Thoracic aorta (tissue), 2 donors: ENCODE measurements at places on chromosomes 2 and 18. TPM values are rescaled to one million over a fixed set of nuclear protein-coding genes. Genes with fewer than 3 reads are reported as not detected.

Gene RTP5
- total RNA-seq, result not detected

Gene CRACDL
- 1.9 TPM for total RNA-seq

GRCh38 chr2:85188852-85189251, 55.7 kb downstream of the TCF7L1 start:
- DNase-seq, result no peak

GRCh38 chr18:5542515-5543035, 1.2 kb downstream of the EPB41L3 start:
- no peak for DNase-seq

GRCh38 chr2:45289997-45290709, 280.9 kb upstream of the SIX2 start:
- no peak for DNase-seq

Gene VWA3B
- 0.27 TPM for total RNA-seq

DNA sequence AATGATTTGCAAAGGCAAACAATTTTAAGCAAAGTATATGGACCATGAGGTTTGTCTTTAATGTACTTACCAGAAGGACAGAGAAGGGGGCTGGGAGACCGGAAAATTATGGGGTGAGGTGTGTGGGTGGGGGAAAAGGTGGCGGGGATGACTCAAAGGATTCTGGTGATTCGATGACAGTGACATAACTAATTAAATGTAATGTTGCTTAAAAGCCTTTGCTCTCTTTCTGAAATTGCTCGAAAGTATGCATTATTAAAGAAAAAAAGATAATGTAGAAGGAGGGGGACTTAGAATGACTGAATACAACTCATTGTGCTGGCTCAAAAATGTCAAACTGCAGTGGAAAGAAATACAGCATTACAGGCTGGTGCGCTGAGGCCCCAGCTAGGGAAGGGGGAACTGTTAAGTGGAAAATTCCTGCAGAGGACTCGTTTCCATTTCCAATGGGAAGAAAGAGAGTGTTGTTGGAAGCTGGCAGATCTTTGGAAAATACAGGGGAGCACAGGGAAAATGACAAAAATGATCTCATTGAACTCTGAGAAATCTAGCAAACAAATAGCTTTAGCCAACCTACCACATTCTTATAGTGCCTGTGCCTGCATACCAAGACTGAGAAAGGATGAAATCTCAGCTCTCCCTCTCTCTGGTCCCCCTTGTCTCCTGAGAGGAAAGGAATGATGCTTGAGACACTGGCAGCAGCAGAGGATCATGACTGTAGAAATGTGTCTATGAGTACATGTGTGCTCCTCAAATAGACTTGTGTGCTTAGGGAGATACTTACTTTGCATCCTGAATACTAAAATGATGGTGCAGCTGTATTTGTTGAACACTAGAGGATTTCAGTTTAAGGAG, 632.4 kb downstream of the NYAP2 start:
- DNase-seq, result no peak

DNA sequence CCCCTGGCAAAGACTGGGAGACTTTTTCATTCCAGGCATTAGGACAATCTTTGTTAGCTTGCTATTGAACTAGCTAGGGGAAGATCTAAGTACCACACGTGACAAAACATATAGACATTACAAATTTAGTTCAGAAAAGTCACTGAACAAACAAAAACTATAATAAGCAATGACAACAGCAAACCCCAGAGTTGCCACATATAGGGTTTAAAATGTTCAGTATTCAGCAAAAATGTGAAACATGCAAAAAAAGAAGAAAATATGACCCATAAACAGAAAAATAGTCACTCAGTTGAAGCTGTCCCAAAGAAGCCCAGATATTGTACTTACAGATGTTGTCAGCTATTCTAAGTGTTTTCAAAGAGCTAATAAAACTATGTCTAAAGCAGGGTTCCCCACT, 431.1 kb upstream of the CDH2 start:
- no peak for DNase-seq

DNA sequence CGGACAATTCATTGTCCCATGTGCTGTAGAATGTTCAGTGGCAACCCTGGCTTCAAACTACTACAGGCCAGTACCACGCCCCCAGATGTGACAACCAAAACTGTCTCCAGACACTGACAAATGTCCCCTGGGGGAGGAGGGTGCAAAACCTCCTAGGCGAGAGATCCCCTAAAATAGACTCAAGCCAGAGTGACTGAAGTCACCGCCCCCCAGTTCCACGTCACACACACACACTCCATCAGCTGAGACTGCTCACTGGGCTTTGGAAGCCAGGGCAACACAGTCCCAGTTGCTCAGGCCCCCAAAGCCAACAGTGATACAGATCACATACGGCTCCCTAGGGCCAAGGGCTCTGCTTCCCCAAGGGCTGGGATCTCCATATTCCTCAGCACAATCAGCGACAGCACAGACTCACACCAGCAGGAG, 19.1 kb downstream of the HDAC4 start:
- DNase-seq, result no peak

DNA sequence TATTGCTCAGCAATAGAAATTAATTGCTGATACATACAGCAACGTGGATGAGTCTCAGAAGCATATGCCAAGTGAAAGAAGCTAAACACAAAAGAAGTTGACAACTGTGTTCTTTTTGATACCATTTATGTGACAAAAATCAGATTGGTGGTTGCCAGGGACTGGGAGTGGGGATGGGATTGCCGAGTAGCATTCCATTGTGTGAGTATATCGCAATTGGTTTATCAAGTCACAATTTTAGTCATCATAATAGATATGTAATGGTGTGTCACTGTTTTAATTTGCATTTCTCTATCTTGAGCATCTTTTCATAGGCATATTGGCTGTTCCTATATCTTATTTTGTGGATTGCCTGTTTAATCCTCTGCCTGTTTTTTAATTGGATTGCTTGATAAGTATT, 20.9 kb downstream of the STRADB start:
- DNase-seq, result no peak

DNA sequence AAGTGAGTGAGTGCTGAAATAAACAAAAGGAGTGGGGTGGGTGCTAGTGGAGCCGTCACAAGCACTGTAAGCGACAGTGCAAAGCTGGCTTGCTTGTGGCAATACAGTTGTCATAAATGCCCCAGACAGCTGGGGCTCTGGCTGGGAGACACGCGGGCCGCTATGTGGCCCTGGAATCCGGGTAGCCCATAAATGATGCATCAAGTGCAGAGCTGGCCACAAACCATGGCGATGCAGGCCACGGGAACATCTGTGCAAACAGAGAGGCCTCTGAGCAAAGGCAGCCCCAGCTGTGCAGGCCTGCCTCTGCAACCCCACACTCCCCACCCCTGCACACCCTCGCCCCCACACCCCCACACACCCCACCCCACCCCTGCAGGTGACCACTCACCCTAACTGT, 349.2 kb upstream of the ID2 start:
- no peak for DNase-seq

Gene RPL31
- total RNA-seq, result 511 TPM

- no peak for DNase-seq
Measured at GRCh38 chr18:46528037-46528436, 129.0 kb downstream of the LOXHD1 start.

Gene SLC23A3
- 1.4 TPM for total RNA-seq

Gene PLEK
- total RNA-seq, result 20.7 TPM

Gene CRYGC
- not detected for total RNA-seq

Gene ARMC9
- total RNA-seq, result 103 TPM

Gene PARD6G
- total RNA-seq, result 3.0 TPM

Gene SFTPB
- total RNA-seq, result not detected

Gene PPP1R1C
- not detected for total RNA-seq

- no peak for DNase-seq
Measured at GRCh38 chr2:1156531-1156930, 205.9 kb downstream of the SNTG2 start.

Gene RND3
- 119 TPM for total RNA-seq

GRCh38 chr2:163640542-163641193, 95.1 kb downstream of the FIGN start:
- DNase-seq, result no peak

DNA sequence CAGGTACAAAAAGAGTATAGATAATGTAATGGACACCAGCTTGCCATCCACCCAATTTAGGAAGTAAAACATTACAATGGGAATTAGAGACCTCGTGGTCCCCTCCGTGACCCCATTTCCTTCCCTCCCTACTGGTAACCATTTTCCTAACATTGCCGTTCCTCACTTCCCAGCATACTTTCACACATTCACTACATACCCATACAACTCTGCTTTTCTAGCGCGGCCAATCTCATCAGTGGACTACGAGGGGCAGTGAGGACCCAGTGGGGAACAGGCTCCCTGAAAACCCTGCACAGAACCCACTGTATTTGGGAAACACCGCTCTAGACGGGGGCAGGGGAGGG, 1.1 kb downstream of the ENOSF1 start:
- DNase-seq, result no peak
